ENCODE measurements at places on chromosomes 5 and 9.

GRCh38 chr9:21479152-21479702 is 2.9 kb downstream of the IFNE start:
- DNase-seq, result no peak

GRCh38 chr9:113522858-113523257 is 59.3 kb downstream of the RGS3 start:
- no peak for DNase-seq

DNA sequence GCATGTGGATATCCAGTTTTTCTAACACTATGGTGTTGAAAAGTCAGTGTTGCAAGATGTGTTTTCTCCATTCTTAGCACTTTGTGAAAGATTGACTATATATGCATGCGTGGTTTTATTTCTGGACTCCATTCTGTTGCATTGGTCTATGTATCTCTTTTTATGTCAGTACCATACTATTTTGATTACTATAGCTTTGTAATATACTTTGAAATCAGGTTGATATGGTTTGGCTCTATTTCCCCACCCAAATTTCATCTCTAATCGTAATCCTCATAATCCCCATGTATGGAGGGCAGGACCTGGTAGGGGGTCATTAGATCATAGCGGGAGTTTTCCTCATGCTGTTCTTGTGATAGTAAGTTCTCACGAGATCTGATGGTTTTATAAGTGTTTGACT is 6.5 kb downstream of the RIC1 start:
- no peak for DNase-seq

DNA sequence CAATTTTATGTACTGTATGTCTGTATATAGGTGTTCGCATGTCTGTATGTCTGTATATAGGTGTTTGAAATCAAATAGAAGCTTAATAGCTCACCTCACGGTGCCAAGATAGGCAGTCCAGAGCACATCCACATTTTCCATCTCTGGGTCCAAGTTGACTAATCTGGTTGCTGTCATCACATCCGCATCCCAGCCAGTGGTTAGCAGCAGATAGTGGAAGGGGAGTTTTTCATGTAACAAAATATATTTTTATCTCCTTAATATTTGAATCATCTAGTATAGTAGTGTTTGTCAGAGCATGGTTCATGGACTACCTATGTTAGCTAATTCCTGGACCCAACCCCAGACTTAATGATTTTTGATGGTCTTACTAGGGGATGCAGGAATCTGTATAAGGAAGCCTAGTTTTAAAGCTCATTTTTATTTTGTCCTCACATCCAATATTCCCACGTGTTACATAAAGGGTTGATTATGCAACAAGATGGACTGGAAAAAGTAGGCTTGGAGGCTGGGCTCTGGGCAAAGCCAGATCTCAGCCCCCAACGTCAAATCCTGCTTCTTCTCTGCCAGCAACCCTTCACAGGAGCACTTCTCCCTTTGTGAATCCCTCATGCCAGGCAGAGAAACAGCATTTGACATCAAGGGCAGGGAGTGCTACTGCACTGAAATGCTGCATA is 219.7 kb downstream of the ZSWIM6 start:
- no peak for DNase-seq

- no peak for DNase-seq
Measured at GRCh38 chr5:151162776-151163175, 5.2 kb upstream of the ANXA6 start.

- no peak for DNase-seq
Measured at GRCh38 chr5:175684931-175685330, 27.1 kb downstream of the HRH2 start.

GRCh38 chr5:20476016-20476415 is 488.0 kb upstream of the CDH18 start:
- DNase-seq, result no peak

- no peak for DNase-seq
Measured at GRCh38 chr5:76602094-76602726, 21.0 kb downstream of the F2RL2 start.

GRCh38 chr9:121472446-121472845 is 27.2 kb downstream of the GGTA1 start:
- DNase-seq, result no peak

- no peak for DNase-seq
Measured at GRCh38 chr9:22041344-22041743, 32.2 kb upstream of the CDKN2B start.

DNA sequence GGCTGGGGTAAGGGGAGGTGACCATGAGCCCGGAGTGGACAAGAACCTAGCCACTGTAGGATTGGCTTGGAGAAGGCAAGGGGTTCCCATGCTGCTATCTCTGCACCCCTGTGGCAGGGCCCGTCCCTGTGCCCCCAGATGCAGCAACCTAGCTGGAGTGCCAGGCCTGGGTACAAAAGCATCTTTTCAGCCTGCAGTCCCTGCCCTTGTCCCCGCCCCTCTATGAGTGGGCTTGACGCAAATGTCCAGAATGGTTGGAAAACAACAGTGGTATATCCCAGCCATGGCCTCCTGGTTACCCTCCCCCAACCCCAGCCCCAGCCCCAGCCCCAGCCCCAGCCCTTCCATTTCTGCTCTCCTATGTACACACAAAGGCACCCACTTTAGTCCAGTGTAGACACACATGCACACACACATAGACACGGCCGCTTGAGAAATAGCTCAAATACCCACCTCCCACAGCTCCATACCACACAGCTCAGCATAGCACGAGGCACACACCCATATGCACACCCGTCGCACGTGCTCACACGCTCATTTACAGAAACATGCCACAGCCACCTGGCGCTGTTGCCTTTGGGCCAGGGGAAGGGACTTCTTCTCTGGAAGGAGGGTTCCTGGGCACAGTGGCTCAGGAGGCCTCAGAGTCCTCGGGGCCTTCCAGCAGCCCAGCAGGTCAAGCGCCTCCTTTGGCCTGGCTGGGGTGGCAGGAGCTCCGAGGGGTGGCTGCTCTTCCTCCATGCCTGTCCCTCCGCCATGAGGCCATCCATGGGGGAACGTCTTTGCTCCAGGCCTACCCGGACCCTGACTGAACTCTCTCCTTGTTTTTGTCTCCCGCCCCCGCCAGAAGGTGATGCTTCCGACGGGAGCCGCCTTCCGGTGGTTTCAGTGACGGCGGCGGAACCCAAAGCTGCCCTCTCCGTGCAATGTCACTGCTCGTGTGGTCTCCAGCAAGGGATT is 34.1 kb downstream of the CXXC5 start:
- no peak for DNase-seq

DNA sequence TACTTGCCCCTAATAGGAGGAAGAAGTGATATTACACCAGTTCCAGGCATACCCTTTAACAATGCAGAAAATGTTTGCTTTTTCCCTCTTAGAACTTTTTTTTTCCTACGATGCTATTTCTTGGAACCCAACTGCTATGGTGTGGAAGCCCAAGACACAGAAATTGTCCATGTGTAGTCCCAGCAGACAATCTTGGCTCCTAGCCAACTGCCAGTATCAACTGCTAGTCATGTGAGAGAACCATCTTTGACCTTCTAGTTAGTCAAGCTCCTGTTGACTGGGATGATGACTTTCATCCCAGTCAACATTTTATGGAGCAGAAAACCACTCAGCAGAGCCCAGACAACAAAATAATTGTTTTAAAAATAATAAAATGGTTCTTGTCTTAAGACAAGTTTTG is 532.4 kb downstream of the TLR4 start:
- no peak for DNase-seq

DNA sequence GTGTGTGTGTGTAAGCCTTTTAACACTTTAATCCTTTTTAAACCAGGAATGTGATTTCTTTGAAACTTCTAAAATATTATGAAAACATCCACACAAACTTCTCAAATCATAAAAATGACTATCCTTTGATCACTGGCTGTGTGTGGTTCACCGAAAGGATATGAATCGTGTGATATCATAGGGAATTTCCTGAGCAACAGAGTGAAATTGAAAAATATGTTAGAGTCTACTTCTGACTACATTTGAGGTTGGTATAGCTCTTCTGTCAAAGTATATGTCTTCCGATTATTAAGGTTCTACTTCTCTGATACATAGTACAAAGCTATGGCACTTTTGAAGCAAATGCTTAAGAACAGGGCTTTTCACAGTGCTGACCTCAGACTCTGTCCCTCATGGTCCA is 40.3 kb downstream of the RGMB start:
- no peak for DNase-seq

DNA sequence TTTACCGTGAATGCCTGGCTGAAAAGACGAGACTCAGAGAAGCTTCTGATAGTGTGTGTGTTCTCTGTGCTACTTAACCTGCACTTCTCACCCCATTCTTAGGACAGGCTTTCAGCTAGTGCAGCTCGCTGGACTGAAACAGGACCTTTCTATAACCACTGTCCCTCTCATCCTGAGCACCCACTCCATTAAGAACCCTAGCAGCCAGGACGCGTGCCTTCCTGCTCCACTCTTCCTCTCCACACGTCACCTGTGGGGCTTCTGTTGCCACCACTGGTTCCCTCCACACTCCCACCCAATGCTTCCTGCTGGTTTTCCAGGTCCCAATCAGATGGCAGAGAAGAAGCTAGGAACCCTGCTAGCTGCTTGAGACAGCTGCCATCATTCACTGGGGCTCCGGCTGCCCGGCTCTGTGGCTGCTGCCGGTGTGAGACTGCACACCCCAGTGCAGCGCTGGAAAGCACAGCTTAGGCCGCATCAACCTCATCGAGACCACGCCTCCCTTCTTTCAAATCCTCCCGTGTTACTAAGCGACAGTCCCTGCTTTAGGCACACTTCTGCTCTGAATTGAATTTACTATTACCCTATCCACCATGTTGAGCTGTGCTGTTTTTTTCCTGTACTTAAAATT is 44.0 kb downstream of the RNF130 start:
- no peak for DNase-seq

DNA sequence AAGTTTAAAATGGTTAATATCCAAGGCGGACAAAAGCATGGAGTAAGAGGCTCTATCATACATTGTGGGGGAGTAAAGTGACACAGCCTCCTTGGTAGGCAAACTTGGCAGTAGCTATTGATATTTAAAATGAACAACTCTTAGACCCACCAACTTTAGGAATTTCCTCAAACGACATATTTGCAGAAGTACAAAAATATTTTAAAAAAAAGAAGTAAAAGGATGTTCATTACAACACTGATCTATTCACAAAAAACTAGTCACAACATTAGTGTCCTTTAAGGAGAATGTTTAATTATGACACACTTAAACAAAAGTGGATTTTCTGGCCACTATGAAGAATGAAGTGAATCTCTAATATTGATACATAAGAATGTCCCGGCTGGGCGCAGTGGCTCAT is 1.7 kb downstream of the ALG2 start:
- DNase-seq, result no peak

DNA sequence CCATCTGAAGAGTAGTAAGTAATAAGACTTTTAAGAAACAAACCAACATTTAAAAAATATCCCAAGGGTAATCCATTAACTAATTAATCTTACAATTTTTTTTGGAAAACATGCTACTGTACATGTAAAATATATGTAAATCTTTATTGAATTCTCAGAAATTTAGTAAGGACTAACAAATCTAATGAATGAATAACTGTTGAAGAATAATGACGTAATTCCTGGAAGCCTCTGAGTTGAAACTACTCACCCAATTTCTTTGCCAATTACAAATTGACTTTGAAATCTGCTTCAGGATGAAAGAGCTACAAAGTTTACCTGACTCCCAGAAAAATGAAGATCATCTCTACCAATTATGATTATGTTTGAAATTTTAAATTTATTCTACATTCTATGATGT is 21.1 kb downstream of the FBN2 start:
- DNase-seq, result no peak

DNA sequence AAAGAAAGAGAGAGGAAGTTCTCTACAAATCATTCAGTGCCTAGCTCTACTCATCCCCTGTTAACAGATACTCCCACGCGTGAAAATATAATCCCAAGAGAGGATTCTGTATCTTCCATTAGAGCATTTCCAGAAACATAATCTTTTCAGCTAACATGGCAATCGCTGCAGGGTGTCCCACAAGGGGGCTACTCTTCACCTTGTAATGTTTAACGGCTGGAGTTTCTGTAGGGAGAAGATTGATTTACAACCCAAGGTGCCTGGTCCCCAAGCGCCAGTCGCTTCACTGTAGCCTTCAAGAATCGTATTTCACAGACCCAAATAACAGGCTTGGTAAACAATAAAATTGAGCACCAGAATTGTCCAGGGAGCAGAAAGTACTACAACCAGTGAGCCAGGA is 318.7 kb downstream of the TLE1 start:
- DNase-seq, result no peak

- no peak for DNase-seq
Measured at GRCh38 chr5:85182344-85182743, 797.7 kb upstream of the EDIL3 start.

- no peak for DNase-seq
Measured at GRCh38 chr5:134215757-134216156, 10.1 kb downstream of the PPP2CA start.

DNA sequence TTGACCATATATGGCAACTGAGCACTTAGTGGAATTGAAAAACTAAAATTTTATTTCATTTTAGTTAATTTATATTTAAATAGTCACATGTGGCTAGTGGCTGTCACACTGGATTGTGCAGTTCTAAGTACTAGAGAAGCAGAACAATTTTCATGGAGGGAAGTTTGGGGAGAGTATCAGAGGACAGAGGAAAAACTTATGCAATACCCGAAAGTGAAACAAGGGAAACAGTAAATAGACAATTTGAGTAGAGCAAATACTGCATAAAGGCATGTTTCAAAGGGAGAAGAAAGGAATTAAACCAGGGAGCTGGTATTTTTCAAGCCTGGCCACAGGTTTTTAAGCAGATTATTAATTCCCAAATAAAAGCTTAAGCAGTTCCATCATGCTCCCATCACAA is 590.5 kb upstream of the RORB start:
- no peak for DNase-seq

DNA sequence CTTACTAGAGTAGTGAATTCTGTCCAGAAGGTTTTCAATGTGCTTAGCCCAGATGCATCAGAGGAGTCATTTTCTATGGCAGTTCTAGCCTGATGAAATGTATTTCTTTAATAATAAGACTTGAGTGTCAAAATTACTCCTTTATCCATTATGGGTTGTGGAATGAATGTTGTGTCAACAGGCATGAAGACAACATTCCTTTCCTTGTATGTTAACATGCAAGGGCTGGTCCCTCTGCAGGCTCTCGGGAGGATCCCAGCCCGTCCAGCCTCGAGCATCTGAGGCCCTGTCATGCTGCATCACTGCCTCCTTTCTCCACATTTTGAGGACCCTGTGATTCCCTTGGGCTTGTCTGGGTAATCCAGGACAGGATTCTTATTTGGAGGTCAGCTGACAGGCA is 42.9 kb upstream of the FAM120AOS start:
- no peak for DNase-seq
